Airway epithelial cell (primary cell): ENCODE measurements at places on chromosomes 1 and 21. TPM values are rescaled to one million over a fixed set of nuclear protein-coding genes. Genes with fewer than 3 reads are reported as not detected.

The DISP1 gene
- 0.70 and 0.99 TPM in 2 replicates for total RNA-seq

The NBPF11 gene
- total RNA-seq, result 0.98 and 1.5 TPM in 2 replicates

The PAQR7 gene
- 29.9 and 37.0 TPM in 2 replicates for total RNA-seq

The SAMD11 gene
- total RNA-seq, result 0.98 and 1.3 TPM in 2 replicates

The ASTN1 gene
- total RNA-seq, result not detected in 2 replicates

The HJV gene
- not detected in 2 replicates for total RNA-seq

The RAB13 gene
- 23.6 and 34.6 TPM in 2 replicates for total RNA-seq

The PLD5 gene
- 0.84 and 1.4 TPM in 2 replicates for total RNA-seq

The MYCL gene
- total RNA-seq, result 9.7 and 12.2 TPM in 2 replicates

The SPATA45 gene
- total RNA-seq, result not detected in 2 replicates

The ADCY10 gene
- total RNA-seq, result not detected in 2 replicates

The FMO5 gene
- 0.99 and 2.7 TPM in 2 replicates for total RNA-seq

The PLA2G2D gene
- total RNA-seq, result not detected in 2 replicates

The HSD11B1 gene
- 0.79 and 1.6 TPM in 2 replicates for total RNA-seq

The PRRX1 gene
- total RNA-seq, result 0.79 and 1.4 TPM in 2 replicates

The VHLL gene
- total RNA-seq, result not detected in 2 replicates
